ENCODE measurements at places on chromosomes 7 and 10.

DNA sequence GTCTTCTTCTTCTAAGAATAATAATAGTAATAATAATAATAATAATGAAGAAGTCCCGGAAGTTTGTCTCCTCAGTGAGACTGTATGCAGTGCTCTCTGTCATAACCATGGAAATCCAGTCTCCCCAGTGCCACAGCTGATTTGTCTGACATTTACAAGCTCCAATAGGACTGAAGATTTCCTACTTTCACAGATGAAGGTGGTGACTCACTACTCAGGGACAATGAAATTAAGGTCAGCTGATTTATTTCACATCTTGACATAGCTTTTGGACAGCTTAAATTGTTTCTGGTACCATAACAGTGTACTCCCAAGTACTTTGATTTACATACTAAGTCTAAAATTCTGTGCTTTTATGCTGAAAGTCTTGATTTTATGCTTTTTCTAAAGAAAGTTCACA, 6.9 kb downstream of the CELF2 start:
- no peak for DNase-seq

GRCh38 chr7:1514995-1515401, 10.8 kb upstream of the INTS1 start:
- no peak for DNase-seq

GRCh38 chr10:80408242-80409101, at the start of gene PRXL2A:
TSS of gene PRXL2A (plus strand) at chr10:80408551. CDS start at chr10:80420468, 11,917 bp downstream.
- DNase-seq: no peak

- DNase-seq: no peak
Measured at GRCh38 chr7:150367677-150368095, 936 bp upstream of the REPIN1 start.

- DNase-seq: no peak
Measured at GRCh38 chr7:150435390-150436073, 14.9 kb upstream of the GIMAP8 start.

- DNase-seq: no peak
Measured at GRCh38 chr7:109873296-109873695, 1217.6 kb upstream of the LRRN3 start.

GRCh38 chr7:668139-668931, 58.2 kb upstream of the DNAAF5 start:
- no peak for DNase-seq

GRCh38 chr10:21756707-21757106, 222.7 kb downstream of the MLLT10 start:
- no peak for DNase-seq

- no peak for DNase-seq
Measured at GRCh38 chr10:129962031-129962871, 1.8 kb downstream of the EBF3 start.

DNA sequence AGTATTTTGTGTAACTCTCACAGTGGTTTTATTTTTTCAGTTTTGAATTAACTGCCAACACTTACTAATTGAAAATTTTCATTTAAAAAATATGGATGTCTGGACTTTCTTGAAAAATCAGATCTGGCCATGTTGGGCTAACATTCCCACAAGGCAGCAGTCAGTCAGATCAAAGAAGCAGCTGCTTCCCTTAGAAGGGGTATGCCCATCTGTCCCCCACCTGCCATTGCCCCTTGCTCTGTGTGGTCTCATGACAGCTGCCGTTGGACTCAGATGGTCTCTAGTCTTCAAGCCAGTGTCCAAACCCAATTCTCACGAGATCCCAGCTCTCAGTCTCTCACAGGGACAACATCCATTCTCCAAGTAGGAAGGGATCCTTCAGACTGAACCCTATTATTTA, 212.1 kb upstream of the GHITM start:
- no peak for DNase-seq

GRCh38 chr10:71694567-71694968, 25.0 kb downstream of the C10orf105 start:
- DNase-seq: no peak

DNA sequence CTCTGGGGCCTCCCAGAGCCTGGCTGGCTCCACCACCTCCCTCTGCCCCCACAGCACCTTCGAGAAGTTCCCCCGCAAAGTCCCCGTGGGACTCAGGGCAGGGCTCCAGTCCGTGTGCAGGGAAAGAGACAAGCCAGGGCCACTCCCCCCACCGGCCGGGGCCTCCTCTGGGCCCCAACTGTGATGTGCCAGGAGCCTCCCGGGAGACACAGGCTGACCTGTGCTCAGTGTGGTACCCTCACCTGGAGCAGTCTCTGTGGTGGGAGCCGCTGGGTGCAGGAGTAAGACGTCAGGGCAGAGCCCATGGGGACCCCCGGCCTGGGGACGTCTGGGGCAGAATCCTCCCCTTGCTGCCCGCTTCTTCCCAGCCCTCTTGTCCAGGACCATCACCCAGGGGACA, 1.5 kb upstream of the ADGRA1 start:
- DNase-seq: no peak

Measured in urothelium cell line (cell line).